Fibroblast of skin of right biceps (primary cell): ENCODE measurements at places on chromosomes 11 and 22.

DNA sequence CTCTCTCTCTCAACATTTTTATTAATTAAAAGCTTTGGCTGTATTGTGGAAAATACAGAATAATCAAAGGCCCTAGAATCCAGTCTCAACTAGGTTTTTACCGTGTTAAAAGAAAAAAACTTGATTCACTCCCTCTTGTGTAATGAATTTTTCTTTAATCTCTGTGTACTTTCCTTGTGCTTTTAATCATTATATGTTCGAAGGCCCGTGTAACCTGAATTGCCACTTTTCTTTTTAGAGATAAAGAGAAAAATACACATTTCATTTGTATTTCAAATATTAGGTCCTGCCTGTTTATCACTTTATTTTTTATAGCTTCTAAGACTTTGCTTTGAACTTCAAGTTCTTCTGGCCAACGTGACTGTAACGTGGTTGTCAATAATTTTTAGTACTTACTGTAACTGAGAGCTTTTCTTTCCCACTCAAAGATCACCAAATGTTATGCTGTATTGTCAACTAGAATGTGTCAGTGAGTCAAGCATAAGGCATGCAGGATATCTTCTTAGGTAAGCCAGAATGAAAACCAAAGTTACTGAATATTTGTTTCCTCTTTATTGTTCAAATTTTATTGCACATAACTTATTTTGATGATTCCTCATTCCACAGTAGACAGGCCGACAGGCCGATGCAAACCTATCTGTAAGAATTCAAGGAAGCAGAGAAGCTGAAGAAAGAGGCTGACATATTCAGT, 23.3 kb upstream of the FAR1 start:
- no peak for DNase-seq

DNA sequence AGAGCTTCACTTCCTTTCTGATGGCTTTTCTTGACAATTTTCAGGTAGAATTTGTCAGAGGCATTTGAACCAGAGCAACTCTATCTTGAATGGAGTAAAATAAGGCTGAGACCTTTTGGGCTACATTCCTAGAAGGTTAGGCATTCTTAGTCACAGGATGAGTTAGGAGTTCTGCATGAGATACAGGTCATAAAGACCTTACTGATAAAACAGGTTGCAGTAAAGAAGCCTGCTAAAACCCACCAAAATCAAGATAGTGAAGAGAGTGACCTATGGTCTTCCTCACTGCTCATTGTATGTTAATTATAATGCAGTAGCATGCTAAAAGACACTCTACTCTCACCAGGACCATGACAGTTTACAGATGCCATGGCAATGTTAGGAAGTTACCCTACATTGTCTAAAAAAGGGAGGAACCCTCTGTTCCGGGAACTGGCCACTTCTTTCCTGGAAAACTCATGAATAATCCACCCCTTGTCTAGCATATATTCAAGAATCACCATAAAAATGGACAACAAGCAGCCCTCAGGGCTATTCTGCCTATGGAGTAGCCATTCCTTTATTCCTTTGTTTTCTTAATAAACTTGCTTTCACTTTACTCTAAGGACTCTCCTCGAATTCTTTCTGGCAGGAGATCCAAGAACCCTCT, 1519.7 kb upstream of the TENM4 start:
- DNase-seq: peak; percentile 14

DNA sequence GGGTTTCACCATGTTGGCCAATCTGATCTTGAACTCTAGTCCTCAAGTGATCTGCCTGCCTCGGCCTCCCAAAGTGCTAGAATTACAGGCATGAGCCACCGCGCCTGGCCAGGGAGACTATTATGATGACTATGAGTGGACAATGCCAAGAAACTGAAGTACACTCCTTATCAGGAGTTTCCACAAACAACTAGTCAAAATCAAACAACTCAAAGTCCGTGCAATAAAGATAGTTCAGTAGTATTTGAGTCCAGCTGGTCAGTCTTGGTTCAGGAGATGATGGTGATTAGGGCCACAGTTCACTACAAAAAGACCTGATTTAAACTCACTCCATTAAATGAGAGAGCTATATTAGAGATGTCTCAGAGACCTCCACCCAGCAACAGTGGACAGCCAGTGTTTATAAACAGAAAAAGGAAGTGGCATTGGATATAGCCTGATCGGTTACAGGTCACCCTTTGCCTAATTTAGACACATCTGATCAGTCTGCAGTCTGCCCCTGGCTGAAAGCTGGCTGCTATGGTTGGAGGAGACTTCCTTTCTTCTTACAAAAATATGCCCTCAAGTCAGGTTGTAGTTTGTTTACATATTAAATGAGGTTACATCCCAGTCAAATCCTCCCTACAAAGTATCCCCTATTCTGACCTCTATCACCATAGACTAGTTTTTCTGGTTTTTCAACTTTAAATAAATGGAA, 17.0 kb downstream of the CD3E start:
- DNase-seq: no peak

GRCh38 chr11:94581926-94582325, 14.8 kb downstream of the PIWIL4 start:
- DNase-seq: no peak

DNA sequence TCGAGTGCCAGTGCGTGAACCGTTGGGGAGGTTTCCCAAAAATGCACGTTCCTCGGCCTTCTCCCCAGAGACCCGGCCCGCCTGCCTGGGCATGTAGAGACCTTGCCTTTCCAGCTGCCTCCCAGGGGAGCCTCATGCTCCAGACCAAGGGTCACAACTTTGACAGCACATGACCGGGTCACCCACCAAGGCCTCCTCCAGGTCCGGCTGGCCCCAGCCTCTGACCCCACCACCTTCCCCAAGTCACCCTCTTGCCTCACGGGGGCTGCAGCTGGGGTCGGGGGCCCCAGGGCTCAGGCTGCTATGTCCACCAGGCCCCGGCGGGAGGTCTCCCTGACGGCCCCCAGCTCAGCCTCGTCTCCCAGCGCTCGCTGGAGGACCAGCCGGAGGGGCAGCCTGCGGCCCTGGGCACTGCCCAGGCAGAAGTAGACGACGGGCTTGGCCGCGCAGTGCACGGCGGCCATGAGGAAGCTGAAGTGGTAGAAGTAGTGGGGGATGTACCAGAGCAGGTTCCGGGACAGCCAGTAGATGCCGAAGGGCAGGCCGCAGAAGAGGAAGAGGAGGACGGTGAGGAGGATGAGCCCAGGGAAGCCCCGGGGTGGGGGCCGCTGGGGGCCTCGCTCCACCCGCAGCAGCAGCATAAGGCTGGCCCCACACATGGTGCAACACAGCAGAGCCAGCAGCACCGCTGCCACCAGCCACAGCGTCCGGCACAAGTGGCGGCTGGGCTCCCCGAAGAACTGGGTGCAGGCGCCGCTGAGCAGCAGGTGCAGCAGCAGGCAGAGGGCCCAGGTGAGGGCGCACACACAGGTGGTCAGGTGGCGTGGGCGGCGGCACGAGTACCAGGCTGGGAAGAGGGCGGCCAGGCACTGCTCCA, 4.4 kb downstream of the MRGPRE start:
- DNase-seq: no peak

DNA sequence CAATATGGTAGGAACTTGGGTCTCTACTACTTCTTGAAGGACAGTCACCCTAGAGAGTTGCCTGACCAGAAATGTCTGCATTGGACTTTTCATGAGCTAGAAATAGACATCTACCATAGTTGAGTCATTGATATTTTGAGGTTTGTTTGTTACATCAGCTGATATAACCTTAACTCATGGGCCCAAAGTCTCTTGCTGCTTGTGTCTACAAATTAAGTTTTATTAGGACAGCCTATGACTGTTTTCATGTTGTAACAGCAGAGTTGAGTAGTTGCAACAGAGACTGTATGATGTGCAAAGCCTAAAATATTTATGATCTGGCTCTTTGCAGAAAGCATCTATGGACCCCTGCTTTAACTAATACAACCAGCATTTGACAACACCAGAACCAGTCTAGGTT, 155.3 kb downstream of the MIAT start:
- peak; percentile 35 for DNase-seq

- DNase-seq: peak; percentile 30
These were observed 606 bp downstream of the RASSF7 start for GRCh38 chr11:561148-562003.

- no peak for DNase-seq
These were observed 65.0 kb upstream of the ZBED5 start for GRCh38 chr11:10922892-10923291.
